ENCODE measurements at places on chromosomes 13 and 19. TPM values are rescaled to one million over a fixed set of nuclear protein-coding genes. Genes with fewer than 3 reads are reported as not detected.

The PGLYRP2 gene
- total RNA-seq, result not detected

DNA sequence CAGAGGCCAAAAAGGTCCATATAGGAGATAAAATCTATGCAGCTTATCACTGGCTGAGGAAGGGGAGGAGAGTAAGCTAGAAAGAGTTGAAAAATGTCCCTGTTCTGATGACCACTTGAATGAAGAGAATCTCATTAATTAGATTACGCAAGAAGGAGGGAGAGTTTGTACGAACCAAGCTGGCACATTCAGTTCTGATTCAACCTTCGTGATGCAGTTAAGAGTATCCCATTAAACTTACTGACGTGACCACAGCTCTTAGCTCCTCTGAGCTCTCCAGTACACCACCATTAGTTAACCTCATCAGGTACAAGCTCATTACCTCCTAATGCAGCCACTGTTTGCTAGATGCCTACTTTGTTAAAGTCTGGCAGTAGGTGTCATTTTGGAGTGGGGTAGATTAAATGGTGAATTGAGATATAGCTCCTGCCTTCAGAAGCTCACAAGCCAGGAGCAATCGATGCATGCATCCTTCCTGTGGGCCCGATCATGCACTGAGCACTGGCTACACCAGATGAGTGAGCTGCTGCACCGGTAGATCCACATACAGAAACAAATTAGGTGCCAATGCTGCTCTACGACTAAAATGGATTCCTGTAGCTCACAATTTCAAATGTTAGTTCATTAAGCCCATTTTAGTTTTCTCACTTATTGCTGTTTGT, 458.3 kb downstream of the COG6 start:
- H3K4me3 ChIP-seq, result no peak overlapping the region
- no peak for DNase-seq
- H3K27ac ChIP-seq, result no peak overlapping the region
- H3K27me3 ChIP-seq, result no peaks in the 10 kb centered on the region
- H3K4me1 ChIP-seq, result no peaks in the 10 kb centered on the region

- peak; percentile 88 for DNase-seq
- peak within 1 kb of the TSS; percentile 96 for H3K4me3 ChIP-seq
- peak within 1 kb of the TSS; percentile 98 for H3K27ac ChIP-seq
Measured at GRCh38 chr19:1025960-1026782, at the start of gene CNN2. Gene CNN2, plus strand, starts transcription at chr19:1026608. Its CDS starts 54 bp downstream, at chr19:1026662.

DNA sequence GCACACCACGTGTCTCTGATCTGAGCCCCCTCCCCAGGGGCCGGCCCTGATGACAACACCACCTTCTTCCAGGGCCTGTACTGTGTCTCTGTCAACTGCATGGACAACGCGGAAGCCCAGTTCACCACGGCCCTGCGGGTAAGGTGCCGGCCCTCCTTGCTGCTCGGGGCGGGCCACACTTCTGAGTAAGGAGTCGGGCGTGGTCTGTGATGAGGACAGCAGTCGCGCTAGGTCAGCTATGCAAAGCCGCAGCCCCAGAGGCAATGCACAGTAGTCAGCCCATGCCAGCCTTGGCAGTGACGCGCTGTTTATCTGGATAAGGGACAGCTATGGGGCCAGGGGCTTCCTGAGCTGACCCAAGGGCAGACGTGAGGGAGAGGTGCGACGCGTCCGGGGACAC, 24.6 kb downstream of the MAU2 start:
- DNase-seq, result no peak
- H3K27ac ChIP-seq, result no peak overlapping the region
- no peaks in the 10 kb centered on the region for H3K4me1 ChIP-seq
- peaks cover 100% of the 10 kb centered on the region for H3K36me3 ChIP-seq
- no peak overlapping the region for H3K4me3 ChIP-seq

- H3K4me3 ChIP-seq, result peak overlapping the region; percentile 65
- no peaks in the 10 kb centered on the region for H3K27me3 ChIP-seq
- peak; percentile 29 for DNase-seq
- H3K4me1 ChIP-seq, result peaks cover 37% of the 10 kb centered on the region
- peak overlapping the region; percentile 87 for H3K27ac ChIP-seq
Measured at GRCh38 chr13:45416516-45417128, 1.6 kb downstream of the SLC25A30 start.

All from stomach (tissue), 19 donors.